ENCODE measurements at places on chromosomes 5 and 9.

- DNase-seq = no peak
Measured at GRCh38 chr5:169590602-169591001, 7.0 kb downstream of the SPDL1 start.

- no peak for DNase-seq
Measured at GRCh38 chr5:158162479-158163034, 303.6 kb upstream of the CLINT1 start.

DNA sequence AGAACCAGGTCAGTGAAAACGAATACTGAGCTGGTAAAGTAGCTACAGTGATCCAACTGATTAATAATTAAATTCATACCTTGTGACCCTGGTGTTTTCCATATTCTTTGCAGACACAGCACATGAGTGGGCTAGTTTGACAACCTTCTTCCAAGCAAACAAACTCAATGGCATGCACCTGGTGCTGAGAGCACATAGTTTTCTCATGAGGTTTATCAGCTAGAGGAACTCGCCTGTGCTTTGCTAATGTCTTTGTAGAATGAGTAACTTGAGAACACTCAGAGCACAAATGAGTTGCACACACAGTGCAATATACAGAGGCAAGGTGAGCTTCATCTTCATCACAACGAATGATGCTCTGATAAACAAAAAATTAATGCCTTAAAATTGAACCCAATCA lies 12.6 kb downstream of the TRIM23 start:
- peak; percentile 14 for DNase-seq

DNA sequence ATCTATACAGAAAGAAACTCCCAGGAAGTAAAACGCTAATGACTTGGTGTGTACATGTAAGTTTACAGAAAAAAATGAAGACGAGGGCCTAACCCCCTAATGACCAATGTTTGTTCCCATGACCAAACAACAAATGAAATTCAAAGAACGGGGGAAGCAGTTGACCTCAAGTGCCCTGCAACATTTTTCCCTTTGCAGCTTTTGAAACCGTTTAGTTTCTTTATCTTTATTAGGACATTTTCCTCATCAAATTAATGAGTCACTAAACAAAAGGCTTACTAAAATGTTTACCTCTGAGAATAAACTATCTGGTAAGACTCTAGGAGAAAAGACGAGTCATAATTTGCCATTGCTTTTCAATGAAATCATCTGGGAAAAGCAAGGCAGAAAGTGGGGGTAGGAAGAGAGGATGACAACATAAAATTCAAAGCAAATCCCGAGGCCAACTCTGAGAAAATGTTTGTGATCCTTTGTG lies 57.4 kb downstream of the LHFPL2 start:
- DNase-seq = no peak

DNA sequence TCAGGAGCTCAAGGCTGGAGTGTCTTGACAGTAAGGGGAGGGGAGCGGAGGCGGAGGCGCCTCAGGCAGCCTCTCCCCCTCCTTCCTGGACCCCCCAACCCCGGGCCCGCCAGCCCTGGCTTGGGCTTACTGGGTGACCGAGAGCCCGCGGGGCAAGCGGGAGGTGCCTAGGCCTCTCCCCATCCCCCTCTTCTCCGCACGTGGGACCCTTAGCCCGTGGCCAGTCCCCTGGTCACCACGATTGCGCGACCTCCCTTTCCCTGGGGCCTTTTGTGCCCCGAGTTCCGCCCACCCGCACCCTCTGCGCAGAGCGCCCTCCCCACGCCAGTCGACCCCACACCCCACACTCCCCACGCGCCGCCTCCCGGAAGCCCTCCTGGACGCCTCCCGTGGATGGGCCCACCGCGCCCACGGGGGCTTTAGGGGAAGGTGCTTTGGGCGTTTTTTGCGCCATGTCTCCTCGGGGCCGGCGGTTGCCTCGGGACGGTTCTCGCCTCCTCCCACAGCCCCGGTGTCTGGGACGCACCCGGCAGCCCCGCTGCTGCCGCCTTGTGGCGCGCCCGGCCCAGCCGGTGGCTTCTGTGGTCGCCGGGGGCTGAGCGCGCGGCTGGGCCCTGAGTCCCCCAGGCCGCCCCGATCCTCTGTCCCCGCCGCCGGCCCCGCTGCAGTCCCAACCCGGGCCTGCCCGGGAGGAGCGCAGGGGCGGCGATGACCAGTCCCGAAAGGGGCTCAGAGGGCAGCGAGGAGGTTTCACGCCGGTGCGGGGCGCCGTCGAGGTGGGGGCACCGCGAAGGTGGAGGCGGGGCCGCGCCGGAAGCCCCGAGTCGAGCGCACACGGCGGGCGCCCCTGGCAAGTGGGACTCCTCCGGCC lies 3.2 kb downstream of the TOR4A start:
- DNase-seq = no peak

DNA sequence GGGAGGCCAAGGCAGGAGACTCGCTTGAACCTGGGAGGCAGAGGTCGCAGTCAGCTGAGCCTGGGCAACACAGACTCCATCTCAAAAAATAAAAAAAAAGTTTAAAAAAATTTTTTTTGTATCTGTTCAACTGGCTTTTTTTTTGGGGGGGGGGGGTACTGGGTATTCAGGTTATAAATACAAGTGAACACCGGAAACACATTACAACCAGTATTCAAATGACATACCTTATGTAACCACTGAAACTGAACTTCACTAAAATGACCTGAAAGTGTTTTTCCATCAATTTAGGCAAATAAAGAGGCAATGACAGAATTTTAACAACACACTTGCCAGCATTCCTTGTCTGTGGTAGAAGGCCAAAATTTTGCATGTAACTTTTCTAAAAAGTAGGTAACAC lies 33.5 kb downstream of the STRBP start:
- no peak for DNase-seq
